HEK293T (cell line): ENCODE measurements at places on chromosomes 1 and 21.

- no peak for DNase-seq
Measured at GRCh38 chr1:69824932-69825331, 257.2 kb downstream of the LRRC7 start.

- DNase-seq, result no peak
Measured at GRCh38 chr1:44315521-44315920, 39.5 kb downstream of the ERI3 start.

- DNase-seq, result no peak
Measured at GRCh38 chr21:15160136-15160535, 95.3 kb upstream of the NRIP1 start.

DNA sequence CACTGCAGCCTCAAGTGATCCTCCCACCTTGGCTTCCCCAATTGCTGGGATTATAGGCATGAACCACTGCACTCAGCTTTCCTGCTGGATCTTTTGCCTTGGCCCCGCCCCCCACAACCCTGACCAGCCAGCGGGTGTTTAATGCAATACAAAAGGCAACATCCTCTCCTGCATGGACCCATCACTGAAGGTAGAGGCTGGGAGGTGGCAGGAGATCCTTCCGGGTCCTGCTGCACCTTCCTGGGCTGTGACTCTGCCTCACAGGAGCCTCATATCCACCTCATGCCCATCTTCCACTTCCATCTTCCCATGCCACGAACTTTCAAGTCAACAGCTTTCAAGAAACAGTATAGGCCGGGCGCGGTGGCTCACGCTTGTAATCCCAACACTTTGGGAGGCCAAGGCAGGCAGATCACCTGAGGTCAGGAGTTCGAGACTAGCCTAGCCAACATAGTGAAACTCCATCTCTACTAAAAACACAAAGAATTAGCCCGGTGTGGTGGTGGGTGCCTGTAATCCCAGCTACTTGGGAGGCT is 11.7 kb upstream of the WNT9A start:
- no peak for DNase-seq

- no peak for DNase-seq
Measured at GRCh38 chr1:167084757-167085156, 5.4 kb downstream of the GPA33 start.

GRCh38 chr1:160330119-160330518 is 12.9 kb downstream of the COPA start:
- no peak for DNase-seq

DNA sequence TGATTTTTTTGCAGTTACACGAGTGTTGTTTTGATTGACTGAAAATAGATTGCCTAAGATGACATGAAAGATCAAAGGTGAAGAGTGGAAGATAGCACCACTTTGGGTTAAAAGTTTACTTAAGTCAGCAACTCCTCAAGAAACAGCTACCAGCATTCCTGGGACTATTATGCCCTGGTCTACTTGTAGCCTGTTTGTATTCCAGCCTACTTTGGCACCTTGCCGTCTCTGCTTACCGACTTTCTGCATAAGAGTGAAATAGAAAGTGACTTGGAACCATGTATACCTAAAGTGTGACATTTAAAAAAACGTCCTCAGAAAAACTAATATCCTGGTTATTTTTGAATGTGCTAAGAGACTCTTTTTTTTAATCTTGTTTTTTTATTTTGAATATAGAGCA is 631.5 kb upstream of the PTBP2 start:
- no peak for DNase-seq

- peak; percentile 55 for DNase-seq
Measured at GRCh38 chr1:192805832-192806323, 3.0 kb upstream of the RGS2 start.

GRCh38 chr1:177770096-177770495 is 199.8 kb downstream of the SEC16B start:
- no peak for DNase-seq

DNA sequence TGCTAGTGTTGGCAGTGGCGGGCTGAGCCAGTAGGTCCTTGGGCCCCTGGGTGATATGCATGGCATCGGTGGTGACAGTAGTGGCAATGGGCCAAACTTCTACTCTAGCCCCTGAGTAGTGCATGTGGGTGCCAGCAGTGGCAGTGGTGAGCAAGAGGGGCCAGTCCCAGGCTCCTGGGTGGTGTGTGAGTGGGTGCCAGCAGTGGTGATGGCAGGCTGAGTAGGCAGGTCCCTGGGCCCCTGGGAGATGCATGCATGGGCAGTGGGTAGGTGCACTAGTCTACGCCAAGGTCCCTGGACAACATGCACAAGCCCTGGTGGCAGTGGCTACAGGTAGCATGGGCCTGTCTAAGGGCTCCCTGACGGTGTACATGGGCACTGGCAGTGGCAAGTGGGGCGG is 24.6 kb upstream of the TTC22 start:
- DNase-seq, result no peak

DNA sequence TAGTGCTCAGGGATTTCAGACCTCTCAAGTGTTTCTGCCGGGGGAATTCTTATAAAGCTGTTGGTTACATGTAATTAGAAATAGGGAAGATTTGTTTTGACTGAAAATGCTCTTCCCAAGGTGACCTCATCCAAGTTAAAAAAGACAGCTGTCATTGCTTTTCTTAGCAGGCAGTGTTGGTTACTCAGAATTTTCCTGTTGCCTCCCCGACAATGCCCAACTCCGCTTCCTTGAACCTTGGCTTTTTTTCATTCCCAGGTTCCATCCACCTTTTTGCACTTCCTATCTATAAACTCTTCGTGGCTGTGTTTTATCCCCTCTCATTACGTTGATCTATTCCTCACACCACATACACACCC is 825 bp upstream of the DPH5 start:
- DNase-seq, result no peak

- DNase-seq, result no peak
Measured at GRCh38 chr1:215457213-215457612, 109.9 kb upstream of the KCTD3 start.

DNA sequence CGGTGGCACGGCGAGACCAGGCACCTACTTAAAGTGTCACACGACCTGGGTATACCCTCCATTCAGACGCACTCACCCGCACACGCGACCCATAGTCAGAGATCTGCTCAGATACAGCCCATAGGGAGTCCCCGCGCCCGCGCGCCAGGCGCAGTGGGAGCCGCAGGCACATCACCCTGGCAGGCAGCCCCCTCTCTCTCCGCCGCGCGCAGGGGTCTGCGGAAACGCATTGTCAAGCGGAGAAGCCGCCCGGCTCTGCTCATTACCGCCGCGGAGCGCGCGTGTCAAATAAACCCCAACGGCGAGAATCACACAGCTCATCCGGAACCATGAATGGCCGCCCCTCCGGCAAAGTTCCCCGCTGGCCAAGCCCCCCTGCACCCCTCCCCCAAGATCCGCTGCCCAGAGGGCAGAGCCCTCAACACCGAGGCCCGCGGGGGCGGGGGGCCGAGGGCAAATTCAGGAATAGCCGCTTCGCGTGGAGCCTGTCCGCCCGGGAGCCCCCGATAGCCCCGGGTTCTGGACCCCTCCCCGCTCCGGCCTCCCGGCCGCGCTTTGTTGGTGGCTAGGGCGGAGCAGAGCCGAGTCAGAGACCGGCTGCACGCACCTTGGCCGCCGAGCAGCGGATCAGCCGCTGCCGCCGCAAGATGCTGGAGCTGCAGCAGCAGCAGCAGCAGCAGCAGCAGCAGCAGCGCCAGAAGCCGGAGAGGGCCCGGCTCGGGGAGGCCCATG is 522 bp downstream of the LRP8 start:
- DNase-seq, result peak; percentile 47

DNA sequence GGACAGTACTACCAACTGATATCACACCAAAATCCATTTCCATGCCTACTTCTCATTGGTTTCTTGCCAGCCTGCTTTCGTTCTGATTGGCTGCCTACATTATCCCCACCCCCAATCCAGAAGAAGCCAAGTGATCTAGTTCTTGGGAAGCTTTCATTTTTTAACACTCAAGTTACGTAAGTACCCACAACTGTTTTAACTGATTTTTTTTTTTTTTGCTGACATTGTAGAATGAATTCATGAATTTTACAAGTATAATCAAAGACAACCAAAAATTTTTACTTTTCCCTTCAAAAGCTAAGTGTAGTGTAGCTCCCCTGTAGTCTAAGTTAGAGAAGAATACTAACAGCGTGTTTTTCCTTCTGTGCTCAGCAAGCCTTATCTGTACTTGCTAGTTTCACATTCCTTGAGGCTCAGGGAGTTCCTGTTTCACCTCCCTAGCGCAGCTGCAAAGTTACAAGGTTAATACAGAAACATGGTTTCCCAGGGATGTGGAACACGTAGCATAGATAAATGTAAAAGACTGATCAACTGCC is at the start of gene SLC9C2:
Gene SLC9C2 (minus strand): TSS at position 17 of the 536 bp plus-strand sequence. CDS start 1,296 bp downstream, outside the sequence.
- DNase-seq, result no peak

GRCh38 chr1:22408230-22408629 is 43.4 kb upstream of the ZBTB40 start:
- DNase-seq, result no peak

- no peak for DNase-seq
Measured at GRCh38 chr1:230865062-230865817, 3.1 kb downstream of the C1orf198 start.

GRCh38 chr1:14760780-14761179 is 162.3 kb downstream of the KAZN start:
- no peak for DNase-seq

DNA sequence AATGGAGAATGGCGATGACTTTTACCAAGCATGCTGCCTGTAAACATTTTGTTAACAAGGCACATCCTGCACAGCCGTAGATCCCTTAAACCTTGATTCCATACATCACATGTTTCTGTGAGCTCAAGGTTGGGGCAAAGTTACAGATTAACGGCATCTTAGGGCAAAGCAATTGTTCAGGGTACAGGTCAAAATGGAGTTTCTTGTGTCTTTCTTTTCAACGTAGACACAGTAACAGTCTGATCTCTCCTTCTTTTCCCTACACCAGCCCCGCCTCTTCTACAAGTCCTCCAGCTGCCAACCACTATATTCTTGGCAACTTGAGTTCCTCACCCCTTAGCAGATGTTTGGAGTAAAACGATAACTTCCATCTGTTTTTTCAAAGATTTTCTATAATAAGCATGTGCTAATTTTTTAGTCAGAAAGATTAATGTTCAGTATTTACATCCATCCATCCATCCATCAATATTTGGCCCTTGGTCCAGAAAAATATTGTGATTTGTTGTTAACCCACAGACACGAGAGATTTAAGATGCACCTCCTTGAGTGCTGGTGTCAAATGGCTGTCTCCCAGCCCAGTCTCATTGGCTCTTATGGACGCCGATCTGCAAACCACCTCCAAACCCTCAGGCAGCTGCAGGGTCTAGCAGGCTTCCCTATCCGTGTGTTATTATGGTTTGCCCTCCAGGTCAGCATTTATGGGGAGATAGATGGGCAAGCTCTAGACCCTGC is 3.8 kb downstream of the DNALI1 start:
- DNase-seq, result no peak

DNA sequence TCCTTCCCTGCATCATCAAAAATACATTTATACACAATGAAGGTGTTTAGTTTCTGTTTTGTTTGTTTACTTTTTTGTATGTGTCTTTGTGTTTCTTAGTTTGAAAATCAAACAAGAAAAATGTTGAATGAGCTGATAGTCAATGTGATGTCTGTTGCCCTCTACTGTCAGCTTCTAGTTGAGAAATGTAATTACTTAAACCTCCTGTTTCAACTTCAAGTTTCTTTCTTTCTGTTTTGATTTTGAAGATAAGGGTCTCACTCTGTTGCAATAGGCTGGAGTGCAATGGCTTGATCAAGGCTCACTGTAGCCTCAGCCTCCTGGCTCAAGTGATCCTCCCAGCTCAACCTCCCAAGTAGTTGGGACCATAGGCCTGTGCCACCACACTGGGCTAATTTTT is 37.5 kb downstream of the SPTA1 start:
- no peak for DNase-seq

GRCh38 chr1:94279038-94279437 is 41.7 kb upstream of the ARHGAP29 start:
- no peak for DNase-seq

- DNase-seq, result no peak
Measured at GRCh38 chr1:39204441-39205081, at the start of gene MACF1. Gene MACF1, plus strand, starts transcription at chr1:39204695. Its CDS starts 328 bp downstream, at chr1:39205023.

- DNase-seq, result no peak
Measured at GRCh38 chr1:45446950-45447672, 43.9 kb downstream of the TESK2 start.

DNA sequence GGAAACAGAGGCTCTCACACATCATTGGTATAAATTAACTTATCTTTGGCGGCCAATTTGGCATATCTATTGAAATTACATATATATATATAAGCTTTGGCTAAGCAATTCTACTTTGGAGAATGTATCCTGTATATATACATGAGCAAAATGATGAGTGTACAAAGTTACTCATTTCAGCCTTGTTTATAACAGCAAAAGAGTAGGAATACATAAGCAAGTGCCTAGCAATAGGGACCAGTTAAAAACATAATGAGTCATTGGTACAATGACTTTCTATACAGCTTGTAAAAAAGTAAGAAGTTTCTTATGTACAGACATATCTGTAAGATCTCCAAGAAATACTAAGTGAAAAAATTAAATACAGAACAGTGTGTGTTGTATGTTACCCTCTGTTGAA is 190.8 kb downstream of the LTN1 start:
- no peak for DNase-seq

- no peak for DNase-seq
Measured at GRCh38 chr1:178142806-178143205, 48.9 kb downstream of the RASAL2 start.

DNA sequence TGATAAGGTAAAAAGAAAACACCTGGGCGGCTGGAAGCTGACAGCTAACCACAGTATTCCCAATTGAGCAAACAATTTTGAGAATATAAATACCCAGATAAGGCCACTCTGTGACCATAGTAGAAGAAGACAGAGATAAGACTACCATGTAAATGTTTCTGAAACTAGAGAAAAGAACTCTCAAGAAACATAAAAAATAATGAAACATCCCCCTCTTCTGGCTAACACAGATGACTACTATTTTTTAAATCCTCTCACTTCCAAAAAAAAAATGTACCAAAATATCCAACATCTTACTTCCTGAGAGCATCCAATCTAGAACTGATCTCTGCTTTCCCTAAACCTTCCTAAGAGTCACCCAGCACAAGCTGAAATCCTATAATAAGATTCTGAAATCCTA is 125.9 kb downstream of the HFM1 start:
- DNase-seq, result peak; percentile 13

- no peak for DNase-seq
Measured at GRCh38 chr1:34987018-34987417, 1.9 kb upstream of the TMEM35B start.

- DNase-seq, result no peak
Measured at GRCh38 chr1:40248412-40248811, 675 bp downstream of the TMCO2 start.

GRCh38 chr1:40299366-40300248 is 17.5 kb downstream of the COL9A2 start:
- peak; percentile 2 for DNase-seq

- DNase-seq, result peak; percentile 81
Measured at GRCh38 chr1:30111431-30111830, 612.0 kb downstream of the MATN1 start.

GRCh38 chr1:93453911-93454310 is 6.0 kb downstream of the FNBP1L start:
- no peak for DNase-seq
